ENCODE measurements at places on chromosomes 5 and 9.

- DNase-seq, result no peak
Observed at GRCh38 chr5:4627929-4628328, 512.2 kb upstream of the ADAMTS16 start.

- DNase-seq, result no peak
Observed at GRCh38 chr5:80369521-80369920, 38.3 kb upstream of the ZFYVE16 start.

- no peak for DNase-seq
Observed at GRCh38 chr5:141003791-141004611, 37.7 kb downstream of the PCDHAC2 start.

DNA sequence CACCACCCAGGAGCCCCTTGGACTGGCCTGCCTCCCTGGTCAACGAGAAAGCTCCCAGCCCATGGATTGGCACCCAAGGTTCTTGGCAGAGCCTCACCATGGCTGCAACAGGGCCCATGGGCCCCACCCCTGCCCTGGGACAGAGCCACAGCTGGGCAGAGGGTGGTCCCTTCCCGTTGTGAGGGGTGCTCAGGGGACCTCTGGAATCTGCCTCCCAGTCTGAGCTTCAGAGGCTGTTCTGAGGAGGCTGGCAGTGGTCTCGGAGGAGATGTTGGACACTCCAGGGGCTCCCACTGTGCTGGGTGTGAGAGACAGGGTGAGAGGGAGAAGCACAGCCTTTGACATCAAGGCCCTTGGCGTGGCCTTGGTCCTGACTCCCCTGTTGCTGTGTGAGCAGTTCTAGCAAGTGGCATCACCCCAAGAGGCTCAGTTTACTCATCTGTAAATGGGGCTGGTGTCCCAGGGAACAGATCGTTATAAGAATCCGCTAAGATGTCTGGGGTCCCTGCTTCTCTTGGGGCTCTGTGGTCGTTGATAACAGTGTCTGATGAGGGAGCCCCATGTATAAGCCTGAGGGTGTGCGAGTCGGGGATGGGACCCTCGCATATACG lies 33.0 kb downstream of the LHX3 start:
- DNase-seq, result no peak

GRCh38 chr5:10220248-10220647 lies 29.4 kb downstream of the ATPSCKMT start:
- DNase-seq, result no peak

- no peak for DNase-seq
Observed at GRCh38 chr5:138841531-138841930, 33.6 kb downstream of the LRRTM2 start.

DNA sequence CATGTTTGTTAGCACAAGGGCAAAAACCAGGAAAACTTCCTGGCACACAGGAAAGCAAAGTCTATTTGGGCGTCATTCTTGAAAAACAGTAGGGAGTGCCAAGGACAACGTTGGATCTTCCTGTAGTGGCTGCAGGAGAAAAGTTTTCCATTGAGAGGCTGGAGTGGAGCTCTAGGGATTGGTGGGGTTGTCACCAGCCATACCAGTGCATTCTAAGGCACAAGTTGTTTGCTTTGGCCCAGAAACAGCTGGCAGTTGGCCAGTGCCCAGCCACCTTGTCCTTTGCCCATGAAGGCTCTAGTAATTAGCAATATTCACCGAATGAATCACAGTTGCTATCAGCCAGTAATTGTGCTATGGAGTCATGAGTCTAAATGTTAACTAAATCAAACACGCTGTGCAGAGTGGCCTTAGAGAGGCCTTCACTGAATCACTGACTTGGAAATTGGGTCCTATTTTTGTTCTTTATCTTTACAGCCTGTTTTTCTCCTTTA lies 26.4 kb downstream of the TNFSF15 start:
- DNase-seq, result no peak

DNA sequence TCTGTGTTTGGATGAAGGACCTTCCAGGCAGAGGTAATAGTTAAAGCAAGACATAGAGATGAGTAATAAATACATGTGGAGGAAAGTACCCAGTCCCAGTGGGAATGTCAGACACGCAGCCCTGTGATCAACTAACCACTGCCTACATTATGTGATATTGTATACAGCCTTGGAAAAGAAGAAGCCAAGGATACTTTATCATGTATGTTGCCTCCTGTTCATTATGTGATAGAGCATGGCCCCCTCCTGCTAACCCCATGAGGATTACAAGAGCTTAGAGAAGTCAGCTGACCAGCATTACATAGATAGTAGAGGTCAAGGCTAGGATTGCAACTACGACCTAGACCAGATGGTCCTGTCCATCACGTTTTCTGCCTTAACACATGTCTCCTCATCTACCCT lies 497.0 kb upstream of the TNC start:
- no peak for DNase-seq

DNA sequence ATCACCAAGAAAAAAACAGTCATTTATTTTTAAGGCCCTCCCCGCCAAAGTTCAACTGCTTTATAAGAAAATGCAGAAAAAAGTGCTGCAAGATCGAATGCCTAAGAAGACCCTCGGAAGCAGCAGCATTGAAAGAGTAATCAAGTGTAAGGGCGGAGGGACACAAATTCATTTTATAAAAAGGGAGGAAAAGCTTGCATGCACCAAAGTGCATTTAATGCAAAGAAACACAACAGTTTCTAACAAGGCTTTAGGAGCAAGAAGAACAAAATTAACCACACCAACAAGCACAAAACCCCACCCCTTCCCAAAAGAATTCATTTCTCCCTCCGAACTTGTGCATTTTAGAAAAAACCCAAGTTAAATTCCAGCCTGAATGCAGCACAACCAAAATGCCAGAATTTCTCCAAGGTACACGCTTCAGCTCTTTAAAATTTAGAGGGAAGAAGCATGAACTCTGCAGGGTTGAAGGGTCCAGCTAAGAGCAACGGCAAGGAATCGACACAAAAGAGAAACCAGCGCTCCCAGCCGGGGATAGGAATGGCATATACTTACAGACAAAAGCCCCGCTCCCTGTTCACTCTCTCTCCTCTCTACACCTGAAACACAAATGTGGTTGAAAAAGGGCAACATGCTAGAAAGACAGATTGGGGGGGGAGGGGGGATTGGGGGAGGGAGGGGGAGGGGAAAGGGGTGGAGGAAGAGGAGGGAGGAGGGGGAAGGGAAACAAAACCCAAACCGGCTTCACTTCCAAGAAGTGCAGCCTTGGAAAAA lies at the start of gene NREP:
NREP (minus strand) TSS at position 614 of the 774 bp plus-strand sequence. CDS start 1,422 bp downstream, outside the sequence.
- peak; percentile 78 for DNase-seq

GRCh38 chr9:114412048-114412683 lies 24.4 kb upstream of the AKNA start:
- DNase-seq, result no peak

DNA sequence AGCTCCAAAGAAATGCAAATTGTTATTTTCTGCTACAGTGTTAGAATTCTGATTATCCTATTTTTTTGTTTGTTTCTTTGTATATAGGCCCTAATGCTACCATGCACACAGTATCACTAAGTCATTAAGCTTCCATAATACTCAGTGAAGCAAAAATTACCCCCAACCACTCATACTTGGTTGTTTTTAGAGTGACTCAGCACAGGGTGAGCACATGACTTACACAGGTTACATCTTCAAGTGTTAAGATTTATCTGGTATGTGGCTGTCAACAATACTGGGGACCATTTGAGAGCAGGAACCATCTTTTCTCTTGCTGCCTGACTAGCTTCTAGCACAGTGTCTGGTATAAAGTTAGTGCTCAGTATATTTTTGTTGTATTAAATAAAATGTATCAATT lies 255.8 kb upstream of the SLC24A2 start:
- DNase-seq, result no peak

DNA sequence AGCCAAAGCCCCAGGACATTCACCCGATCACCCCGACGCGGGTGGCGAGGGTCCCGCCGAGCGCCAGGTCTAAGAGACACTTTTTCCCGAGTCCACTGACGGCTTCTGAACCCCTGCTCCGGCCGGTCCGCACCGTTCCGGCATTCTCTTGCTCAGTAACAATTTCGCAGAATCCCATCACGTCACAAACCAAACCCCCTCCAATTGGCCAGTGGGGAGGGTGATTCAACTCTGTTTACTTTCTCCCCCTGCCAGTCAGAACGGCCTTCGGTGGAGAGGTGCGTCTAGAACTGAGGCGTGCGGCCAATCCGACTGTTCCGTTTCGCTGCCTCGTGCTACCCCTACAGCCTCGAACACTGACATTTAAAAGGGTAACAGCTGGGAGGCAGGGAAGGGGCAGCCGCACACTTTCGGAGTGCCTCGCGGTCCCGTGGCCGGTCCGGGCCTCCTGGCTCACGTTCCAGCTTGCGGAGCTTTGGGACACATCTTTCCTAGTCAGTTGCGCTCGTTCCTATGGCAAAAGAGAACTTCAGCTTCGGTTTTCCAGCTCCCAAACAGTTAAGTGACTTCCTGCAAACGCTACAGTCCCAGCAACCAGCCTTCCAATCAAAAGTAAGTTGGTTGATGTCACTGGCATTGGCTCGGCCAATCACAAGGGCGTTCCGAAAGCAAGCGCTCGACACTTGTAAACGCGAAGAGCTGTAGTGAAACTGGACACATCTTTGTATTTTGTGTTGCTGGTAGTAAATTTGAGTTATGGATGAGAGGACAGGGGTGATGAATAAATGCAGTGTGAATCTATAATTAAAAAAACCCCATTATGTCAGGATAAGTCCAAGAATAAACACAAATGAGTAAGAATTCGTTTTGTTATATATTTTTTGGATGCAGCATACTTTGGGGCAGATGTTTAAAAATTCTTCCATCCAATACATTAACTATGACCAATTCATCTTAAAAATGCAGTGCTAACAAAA lies at the start of gene KLF9:
KLF9 (minus strand) TSS at position 859 of the 977 bp plus-strand sequence. CDS start 1,294 bp downstream, outside the sequence.
- DNase-seq, result peak; percentile 89

DNA sequence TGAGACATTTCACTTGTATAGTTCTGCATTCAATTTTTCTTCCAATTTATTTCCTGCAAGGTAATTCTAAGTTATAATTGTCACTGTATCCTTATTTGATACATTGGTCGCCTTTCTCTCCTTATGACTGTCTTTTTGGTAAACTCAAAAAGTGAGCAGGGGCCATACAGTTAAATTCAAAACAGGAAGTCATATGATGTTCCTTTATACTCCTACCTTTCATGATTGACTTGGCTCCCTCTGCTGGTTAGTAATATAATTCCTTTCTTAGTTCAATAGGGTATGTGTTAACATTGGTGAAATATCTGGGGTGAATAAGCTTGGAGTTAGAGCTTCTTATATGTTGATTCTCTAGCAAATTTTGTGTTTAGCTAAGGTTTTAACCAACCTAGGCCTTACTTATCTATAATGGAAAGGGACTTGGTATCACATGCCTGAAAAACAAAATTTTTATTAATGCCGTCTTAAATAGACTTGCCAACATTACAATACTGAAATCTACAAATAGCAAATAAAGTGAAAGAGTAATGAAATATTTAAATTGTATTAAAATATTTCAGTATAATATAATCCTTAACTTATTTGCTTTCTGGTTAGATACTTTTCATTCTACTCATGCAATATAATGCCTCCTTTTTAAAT lies 6.0 kb upstream of the NIPBL start:
- peak; percentile 85 for DNase-seq

DNA sequence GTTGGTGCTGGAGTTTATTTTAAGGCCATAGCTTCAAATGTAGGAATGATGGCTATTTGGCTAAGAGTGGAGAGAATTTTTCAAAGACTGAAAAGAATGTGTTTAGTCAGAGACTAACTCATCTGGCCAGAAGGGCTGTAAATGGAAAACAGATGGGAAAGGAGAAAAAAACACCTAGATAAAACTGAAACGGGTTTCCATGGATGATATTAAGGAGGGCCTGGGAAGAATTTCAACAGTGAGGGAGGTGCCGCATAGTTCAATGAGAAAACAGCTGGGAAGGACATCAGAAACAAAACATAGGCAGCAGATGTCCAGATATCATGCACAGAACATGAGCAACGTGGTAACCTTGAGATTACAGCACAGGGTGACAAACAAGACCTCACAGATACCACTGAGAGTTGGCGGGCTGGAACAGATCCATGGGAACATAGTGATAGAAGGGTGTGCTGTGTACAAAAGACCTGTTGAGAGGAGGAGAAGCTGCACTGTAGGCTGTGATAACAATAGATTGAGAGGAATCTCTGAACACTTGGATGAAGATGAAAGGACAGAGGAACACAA lies 31.2 kb upstream of the RAD23B start:
- DNase-seq, result peak; percentile 57

- no peak for DNase-seq
Observed at GRCh38 chr9:92769990-92770359, 5.3 kb upstream of the BICD2 start.

GRCh38 chr9:112881331-112881730 lies 9.3 kb downstream of the SLC46A2 start:
- no peak for DNase-seq

GRCh38 chr9:10396615-10397014 lies 216.2 kb downstream of the PTPRD start:
- no peak for DNase-seq

GRCh38 chr9:133371261-133371711 lies 4.6 kb downstream of the SURF4 start:
- no peak for DNase-seq

DNA sequence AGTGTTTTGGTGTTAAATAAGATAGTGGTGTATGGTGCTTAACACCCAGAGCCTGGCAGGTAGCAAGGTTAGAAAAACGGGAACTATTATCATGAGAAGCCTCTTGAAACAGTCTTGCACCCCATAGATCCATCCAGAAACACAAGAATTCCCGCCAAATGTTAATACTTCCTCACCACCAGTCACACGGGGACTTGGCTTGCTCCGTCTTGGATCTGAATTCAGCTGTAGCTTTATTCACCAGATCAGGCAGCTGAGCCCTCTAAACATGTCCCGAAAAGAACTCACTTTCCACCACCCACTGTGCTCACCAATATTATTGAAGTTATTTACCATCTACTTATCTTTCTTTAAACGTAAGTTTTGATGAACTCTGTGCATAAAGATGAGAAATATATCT lies 101.6 kb upstream of the PTPN3 start:
- DNase-seq, result no peak

GRCh38 chr9:89167788-89168187 lies 10.8 kb downstream of the SHC3 start:
- DNase-seq, result no peak

GRCh38 chr9:32385885-32386283 lies 1.4 kb downstream of the ACO1 start:
- no peak for DNase-seq

DNA sequence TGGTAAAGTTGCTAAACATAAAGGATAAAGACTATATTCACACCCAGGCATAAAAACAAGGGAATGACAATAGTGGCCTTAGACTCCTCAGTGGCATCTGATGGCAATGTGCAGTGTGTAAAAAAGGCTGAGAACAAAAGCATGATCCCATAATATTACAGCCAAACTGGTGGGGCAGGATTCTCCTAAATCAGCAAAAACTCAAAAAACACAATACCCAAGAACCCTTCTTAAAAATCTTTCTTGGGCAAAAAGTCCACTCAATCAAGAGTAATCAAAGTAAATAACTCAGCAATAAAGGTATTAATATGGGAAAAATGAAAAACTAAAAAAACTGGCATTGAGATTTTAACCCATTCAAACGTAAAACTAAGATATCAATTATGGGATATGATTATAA lies 1.6 kb upstream of the MOCS2 start:
- DNase-seq, result no peak

DNA sequence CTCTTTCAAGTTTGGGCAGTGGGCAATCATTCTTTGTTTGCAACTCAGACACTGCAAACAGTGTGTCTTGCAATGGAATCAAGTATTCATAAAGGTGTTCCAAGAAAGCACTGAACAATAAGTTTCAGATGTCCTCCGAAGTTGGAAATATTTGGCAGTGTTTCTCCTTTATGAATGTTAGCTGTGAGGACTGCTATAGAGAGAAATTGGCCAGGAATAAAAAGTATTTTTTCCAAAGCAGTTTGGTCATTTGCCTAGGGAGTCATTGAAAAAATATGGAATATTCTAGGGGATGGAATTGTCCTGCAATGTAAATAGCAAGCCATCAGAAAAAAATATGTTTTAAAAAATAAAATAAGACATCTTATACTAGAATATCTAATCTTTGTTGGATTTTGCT lies 688.6 kb upstream of the SEMA6A start:
- no peak for DNase-seq

Data from NCI-H1694 treated with DMSO at 0.1 percent for 48 hours (cell line).